ENCODE measurements at places on chromosomes 11 and 22.
A peak's percentile ranks its signal among the peaks of the same experiment; 100 is the strongest.

DNA sequence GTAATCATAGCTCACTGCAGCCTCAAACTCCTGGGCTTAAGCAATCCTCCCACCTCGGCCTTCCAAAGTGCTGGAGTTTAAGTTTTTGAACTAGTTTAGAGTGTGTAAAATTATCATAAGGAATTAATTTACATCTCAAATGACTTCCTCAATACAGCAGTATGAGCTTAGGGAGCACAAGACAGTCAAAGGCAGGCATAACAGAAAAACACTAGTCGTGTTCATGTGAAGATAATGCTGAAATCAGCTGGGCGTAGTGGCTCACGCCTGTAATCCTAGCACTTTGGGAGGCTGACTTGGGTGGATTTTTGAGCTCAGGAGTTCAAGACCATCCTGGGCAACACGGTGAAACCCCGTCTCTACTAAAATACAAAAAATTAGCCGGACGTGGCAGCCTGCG, 25.8 kb downstream of the YDJC start:
- DNase-seq = no peak

DNA sequence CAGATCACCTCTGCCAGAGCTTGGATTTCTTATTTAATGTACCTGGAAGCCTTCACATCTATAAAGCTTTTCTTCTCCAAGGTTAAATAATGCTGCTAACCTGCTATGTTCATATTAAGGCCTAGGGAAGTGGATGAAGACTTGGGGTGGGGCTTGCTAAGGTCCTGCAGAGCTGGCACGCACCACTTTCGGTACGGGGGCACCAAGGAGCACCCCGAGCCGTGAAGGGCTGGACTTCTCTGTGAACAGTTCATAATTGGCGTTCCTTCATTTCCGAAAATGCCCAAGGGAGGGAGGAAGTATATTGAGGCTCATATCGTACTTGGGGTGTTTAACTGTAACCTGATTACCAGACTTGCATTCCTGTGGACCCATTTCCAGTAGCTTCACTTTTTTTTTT, 59.6 kb downstream of the ST14 start:
- no peak for DNase-seq

DNA sequence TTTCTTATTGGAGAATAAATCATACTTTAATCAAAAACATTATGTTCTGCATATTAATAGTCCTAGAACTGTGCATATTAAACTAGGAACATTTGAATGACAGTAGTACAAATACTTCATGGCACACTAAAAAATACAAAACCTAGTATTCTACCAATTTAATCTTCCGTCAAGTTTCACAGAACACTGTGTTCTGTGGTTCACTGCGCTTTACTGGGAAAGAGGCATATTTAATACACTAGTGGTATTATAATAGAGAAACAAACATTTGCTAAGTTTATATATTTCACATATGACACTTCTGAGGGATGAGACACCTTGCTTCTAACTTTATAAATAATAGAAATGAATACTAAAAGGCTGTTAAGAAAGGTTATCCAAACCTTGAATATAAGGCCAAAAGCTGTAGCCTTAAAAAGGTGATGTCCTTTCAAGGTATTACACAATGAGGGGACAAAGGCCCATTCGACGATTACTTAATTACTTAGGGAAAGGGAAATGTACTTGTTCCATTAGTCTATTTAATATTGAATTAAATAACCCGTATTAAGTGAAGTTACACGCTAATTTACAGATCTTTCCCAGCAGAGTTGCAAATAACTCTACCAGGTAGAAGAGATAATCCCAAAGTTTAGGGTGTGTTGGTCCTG, 48.0 kb downstream of the NARS2 start:
- no peak for DNase-seq

GRCh38 chr11:45335434-45335833, 49.3 kb upstream of the SYT13 start:
- no peak for DNase-seq

DNA sequence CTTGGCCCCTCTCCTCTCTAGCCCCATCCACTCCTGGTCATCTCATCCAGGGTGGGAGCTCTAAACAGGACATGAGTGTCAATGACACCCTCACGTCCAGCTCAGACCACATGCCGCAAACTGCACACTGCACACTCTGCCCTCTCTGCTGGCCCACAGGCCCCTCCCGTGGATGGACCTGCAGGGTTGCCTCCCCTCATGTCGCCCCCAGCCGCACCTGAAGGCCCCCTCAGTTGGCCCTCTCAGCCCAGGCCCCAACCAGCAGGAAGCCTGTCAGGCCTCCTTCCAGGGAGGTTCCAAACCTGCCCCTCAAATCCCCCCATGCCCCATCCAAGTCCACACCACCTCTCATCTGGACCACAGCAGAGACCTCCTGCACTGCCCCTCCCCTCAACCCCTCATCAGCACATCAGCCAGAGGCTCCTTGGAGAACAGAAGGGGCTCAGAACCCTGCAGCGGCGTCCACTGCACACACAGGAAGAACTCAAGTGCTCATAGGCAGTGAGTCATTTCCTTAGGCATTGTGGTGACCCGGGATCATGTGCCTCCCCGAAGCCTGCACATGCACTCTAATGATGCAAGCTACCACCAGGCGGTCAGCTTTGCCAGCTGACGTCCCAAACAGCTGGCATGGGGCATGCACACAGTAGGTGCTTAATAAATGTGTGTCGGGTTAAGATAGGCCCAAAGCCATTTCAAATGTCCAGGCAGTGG, 12.9 kb upstream of the CDKN1C start:
- peak; percentile 4 for DNase-seq

GRCh38 chr22:33922349-33922681, 2.0 kb upstream of the LARGE1 start:
- DNase-seq = peak; percentile 61

DNA sequence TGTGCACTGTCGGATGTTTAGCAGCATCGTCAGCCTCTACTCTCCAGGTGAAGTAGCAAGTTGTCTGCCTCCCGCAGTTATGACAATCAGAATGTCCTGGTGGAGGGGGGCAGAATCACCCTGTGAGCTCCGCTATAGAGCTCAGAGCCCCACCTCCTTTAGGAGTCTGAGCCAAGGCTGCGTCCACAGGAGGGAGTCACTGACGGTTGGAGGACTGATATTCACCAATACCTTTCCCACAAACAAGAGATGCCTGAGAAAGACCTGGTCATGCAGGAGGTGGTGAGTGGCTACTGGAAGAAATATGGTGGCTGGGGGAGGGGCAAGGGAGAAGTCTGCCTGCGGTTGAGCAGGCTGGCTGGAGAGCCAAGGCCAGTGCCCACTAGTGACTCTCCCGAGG, 41.7 kb upstream of the ADA2 start:
- peak; percentile 40 for DNase-seq

DNA sequence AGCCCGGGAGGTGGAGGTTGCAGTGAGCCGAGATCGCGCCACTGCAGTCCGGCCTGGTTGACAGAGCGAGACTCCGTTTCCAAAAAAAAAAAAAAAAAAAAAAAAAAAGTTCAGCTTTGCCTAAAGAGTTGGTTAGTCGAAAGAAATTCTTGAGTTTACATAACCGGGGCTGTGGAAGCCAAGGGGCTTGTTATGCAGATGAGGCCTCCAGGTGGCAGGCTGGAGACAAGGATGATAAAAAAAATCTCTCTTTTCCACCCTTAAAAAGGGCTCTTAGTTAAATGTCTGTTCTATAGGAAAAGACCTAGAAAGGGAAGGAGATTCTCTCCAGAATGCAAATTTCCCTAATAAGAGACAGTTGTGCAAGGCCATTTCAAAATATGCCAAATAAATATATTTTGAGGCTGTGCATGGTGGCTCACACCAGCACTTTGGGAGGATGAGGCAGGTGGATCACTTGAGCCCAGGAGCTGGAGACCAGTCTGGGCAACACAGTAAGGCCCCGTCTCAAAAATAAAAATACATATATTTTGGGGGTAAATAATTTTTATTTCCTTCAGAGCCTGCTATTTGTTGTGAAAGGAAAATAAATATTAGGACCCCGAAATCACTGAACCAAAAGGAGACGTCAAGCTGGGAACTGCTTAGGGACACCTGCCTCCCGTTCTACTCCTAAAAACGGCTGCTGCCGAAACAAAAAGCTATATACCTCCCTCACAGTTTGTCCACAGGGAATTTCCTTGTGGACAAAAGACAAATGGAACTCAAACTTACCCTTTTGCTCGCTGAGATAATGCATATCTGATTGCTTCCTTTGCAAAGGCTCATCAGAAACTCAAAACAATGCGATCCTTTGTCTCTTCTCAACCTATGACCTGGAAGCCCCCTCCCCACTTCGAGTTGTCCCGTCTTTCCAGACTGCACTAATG, 2.4 kb upstream of the IFITM2 start:
- DNase-seq = peak; percentile 33

GRCh38 chr22:47043835-47044721, 281.6 kb downstream of the TBC1D22A start:
- DNase-seq = peak; percentile 53

DNA sequence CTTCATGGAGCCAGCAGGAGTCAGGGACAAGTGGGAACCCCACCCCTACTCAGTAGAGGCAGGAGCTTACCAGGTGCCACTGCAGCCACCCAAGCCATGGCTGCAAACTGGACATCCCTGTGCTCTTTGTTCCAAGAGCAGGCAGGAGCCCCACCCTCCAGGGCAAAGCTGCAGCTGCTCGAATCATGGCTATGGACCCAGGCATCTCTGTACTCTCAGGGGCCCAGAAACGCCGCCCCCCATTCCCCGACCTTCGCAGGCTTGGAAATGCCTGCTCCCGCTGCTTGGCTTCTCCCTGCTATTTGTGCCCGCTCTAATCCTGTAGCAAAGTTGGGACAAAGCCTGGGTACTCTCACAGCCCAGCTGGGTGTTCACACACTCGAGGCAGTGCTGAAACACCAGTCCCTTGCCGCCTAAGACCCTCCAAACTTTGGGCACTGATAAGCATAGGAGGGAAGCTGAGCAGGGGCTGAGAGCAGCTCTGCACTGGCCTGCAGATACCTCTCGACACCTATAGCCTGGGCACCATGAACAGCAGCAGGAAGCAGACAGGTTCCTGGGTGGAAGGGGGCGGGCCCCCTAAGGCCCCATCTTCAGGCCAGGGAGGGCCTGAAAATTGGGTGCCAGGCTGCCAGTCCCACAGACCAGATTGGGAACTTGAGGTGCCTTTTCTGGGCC, 402.4 kb downstream of the LRRC4C start:
- no peak for DNase-seq

- DNase-seq = no peak
These were observed 839.4 kb downstream of the OPCML start for GRCh38 chr11:132692891-132693290.

DNA sequence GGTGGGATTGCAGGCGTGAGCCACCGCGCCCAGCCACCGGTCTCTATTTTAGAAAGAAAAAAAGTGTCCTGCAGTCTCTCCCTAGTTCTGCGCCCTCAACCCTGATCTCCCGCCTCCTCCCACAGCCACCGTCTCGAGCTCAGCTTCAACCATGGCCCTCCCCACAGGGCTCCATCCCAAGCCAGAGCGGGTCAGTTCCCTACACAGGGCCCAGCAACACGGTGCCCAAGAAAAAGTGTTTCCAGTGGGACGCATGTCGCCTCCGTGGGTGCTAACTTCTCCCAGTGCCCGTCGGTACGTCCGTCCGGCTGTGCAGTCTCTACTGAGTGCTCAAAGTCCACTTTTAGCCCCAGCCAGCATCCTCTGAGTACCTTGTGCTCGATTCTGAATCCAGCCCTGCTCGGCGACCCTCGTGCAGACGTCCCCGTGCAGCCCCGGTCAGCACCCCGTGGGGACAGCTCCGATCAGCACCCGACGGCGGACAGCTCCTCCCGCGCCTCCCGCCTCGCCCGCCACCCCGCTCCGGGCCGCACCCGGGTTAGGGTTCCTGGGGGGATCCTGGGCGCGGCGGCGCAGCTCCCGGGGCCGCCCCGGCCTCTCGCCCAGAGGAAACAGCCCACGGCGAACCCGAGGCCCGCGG, 657 bp upstream of the MAPK8IP2 start:
- DNase-seq = no peak
